ENCODE measurements at places on chromosomes 11 and 22.
A peak's percentile ranks its signal among the peaks of the same experiment; 100 is the strongest.

DNA sequence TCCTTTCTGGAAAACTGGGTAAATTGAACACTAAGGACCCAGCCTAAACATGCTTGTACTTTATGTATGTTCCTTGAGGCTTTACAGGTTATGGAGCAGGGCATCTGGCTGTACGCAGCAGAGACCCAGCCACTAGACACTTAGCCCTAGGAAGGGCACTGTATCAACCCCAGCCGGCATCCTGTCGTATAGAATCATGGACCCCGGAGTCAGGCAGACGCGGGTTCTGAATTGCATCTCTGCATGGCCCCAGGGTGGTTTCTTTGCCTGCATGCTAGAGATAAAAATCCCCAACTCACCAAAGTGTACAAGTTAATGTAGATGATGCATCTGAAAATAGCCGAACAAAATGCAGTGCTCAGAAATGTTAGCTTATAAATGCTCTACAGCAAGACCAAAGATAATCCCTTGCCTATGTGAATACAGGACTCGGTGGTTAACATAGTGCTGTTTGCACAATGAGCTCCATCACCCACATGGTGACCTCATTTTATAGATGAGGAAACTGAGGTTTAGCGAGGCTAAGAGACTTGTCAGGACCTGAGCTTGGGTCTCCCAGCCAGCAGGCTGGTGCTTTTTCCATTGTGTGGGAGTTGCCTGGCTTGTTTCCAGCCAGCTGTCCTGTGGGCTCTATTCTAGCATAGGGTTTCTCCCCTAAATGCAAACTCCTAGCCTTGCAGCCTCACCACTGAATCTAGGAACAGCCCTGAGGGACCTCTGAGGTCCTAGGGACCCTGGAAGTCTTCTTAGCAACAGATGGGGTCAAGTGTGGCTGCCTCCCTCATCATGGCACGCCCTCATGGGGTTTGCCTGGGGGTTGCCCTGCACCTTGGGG lies 7.3 kb downstream of the CD6 start:
- no peak for DNase-seq

GRCh38 chr11:130166457-130166784 lies 6.8 kb downstream of the ST14 start:
- peak; percentile 92 for DNase-seq

- DNase-seq, result peak; percentile 34
These were observed 32.4 kb downstream of the TTC28 start for GRCh38 chr22:28647216-28647615.

GRCh38 chr22:41966607-41967240 lies 2.5 kb upstream of the SEPTIN3 start:
- DNase-seq, result peak; percentile 85

DNA sequence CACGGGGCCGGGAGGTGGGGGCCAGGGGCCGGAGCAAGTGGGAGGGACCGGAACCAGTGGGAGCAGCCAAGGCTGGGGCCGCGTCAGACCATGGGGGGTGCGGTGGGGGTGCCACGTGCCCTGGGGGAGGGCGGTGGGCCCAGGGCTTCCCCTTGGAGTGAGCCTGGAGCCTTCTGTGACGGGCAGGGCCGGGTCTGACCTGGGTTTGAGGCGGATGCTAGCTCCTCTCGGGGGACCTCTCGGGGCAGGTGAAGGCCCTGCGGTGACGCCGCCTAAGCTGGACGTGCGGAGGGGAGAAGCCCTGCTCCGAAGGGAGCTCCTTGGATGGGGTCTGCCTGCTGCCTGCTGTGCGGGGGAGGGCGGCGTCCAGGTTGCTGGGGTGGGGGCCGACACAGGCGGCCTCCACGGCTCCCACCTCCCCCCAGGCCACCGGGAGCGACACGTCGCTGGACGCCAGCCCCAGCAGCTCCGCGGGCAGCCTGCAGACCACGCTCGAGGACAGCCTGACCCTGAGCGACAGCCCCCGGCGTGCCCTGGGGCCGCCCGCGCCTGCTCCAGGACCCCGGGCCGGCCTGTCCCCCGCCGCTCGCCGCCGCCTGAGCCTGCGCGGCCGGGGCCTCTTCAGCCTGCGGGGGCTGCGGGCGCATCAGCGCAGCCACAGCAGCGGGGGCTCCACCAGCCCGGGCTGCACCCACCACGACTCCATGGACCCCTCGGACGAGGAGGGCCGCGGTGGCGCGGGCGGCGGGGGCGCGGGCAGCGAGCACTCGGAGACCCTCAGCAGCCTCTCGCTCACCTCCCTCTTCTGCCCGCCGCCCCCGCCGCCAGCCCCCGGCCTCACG lies 115.0 kb downstream of the CACNA1I start:
- no peak for DNase-seq

DNA sequence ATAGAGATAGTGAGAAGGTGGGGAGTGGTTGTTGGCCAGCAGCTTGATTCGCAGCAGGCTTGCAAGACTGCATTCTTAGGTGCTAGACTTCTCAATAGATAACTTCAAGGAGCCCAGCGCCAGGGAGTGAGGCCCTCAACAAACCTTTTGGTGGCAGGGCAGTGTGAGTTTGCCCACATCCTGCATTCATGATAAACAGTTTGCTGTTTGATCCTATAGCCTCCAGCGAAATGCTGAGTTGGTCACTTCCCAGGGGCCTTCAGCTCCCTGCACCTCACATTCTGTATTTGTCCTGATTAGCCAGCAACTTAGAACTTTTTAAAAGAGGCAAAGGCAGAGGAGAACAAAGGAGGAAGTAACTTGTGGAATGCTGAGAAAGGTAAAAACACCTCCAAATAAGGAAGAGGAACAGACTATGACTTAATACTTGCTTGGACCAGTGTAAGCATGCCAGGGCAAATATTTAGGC lies 25.1 kb downstream of the OR10A6 start:
- no peak for DNase-seq
